ENCODE measurements at places on chromosomes 13 and 19.

- no peak for DNase-seq
These were observed 31.4 kb upstream of the MTIF3 start for GRCh38 chr13:27481766-27482165.

DNA sequence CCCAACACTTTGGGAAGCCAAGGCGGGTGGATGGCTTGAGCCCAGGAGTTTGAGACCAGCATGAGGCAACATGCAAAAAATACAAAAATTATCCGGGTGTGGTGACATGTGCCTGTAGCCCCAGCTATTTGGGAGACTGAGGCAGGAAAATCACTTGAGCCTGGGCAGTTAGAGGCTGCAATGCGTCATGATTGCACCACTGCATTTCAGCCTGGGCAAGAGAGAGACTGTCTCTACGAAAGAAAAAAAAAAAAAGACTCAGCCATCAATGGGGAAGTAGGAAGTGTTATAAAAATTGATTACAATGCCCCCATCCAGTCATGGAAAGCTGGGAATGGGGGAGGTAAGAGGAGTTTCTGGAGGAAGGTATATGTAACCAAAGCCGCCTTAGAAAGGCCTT lies 5.4 kb downstream of the TYK2 start:
- no peak for DNase-seq

DNA sequence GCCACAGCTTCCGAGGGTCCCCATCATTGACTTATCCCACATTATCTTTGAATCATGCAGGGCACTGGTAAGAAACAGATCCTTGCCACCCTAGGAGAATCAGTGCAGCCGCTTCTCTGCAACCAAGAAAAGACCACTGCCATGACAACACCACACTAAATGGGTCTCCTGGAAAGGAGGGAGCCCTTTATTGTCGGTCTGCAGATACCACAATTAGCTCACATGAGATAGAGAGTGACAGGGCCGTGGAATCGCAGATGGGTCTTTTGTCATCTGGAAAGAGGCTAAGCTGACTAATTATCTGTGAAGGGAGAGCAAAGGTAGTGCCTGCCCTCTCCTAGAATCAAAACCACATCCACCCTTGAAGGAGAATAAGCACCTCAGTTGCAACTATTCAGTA lies 178.3 kb upstream of the MYO16 start:
- no peak for DNase-seq

GRCh38 chr13:99151516-99151915 lies 49.1 kb upstream of the UBAC2 start:
- DNase-seq: no peak

DNA sequence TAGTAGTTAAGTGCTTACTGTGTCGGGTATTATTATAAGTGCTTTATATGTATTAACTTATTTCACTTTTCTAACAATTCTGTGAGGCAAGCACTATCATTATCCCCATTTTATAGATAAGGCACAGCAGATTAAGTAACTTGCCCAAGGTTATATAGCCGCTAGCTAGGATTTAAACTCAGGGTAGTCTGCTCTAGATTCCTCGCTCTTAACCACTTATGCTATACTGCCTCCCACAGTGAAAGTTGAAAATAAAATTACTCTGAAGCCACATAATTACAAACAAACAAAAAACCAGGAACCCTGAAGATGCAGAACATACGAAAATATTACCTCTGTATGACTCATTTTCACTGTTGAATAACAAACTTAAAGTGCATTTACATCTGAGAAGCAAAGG lies 3.9 kb downstream of the TEX30 start:
- no peak for DNase-seq

- no peak for DNase-seq
These were observed 37.8 kb downstream of the VSTM2B start for GRCh38 chr19:29563486-29564101.

DNA sequence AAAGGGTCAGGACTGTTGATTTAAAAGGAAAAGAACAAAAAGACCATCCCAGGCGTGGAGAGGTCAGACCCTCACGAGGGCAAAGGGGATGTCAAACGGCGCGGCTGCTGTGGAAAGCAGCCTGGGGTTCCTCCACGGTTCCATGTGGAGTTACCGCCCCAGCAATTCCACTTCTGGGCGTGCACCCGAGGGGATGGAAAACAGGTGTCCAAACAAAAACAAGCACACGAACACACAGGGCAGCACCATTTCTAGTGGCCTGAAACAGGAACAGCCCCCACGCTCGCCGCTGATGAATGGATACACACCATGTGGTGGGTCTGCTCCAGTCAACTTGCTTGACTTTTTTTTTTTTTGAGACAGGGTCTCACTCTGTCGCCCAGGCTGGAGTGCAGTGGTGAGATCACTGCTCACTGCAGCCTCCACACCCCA lies 11.2 kb downstream of the AP3D1 start:
- DNase-seq: no peak

GRCh38 chr13:64477146-64477545 lies 2753.0 kb downstream of the PCDH9 start:
- DNase-seq: no peak

- no peak for DNase-seq
These were observed 342.4 kb downstream of the KCNRG start for GRCh38 chr13:50357586-50358118.

GRCh38 chr19:49243129-49243528 lies 81.9 kb downstream of the SLC6A16 start:
- no peak for DNase-seq

DNA sequence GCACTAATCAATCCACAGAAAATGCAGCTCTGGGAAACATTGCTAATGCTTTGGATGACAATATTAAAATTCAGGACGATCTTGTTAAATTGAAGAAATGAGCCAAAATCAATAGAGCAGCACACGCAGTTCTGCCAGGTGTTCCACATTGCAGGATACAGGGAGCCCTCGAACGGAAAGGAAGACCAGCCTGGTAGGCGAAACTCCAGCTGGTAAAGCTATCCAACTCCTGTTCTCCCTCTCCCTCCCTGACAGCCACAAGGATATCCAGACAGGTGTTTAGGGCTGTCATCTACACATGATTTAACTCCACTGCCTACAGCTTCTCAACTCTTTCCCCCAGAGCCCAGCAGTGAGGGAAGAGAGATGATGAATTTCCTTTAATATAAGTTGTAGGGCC lies 67.7 kb downstream of the EPSTI1 start:
- DNase-seq: no peak

DNA sequence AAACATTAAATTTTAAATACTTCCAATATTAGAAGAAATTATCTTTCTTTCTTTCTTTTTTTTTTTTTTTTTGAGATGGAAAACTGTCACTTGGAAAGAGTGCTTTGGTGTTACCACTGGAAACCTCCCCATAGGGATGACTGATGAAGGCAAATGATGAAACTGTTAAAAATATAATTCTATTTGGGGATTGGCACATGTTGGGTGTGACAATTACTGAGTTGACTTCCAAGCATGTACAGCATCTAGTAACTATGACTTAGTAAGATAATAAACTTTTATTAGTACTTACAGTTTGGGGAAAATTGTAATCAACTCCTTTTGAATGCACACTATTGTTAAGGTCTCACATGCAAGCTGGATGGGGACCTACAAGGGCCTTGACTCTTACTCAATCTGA lies 592.5 kb downstream of the KCTD12 start:
- no peak for DNase-seq

DNA sequence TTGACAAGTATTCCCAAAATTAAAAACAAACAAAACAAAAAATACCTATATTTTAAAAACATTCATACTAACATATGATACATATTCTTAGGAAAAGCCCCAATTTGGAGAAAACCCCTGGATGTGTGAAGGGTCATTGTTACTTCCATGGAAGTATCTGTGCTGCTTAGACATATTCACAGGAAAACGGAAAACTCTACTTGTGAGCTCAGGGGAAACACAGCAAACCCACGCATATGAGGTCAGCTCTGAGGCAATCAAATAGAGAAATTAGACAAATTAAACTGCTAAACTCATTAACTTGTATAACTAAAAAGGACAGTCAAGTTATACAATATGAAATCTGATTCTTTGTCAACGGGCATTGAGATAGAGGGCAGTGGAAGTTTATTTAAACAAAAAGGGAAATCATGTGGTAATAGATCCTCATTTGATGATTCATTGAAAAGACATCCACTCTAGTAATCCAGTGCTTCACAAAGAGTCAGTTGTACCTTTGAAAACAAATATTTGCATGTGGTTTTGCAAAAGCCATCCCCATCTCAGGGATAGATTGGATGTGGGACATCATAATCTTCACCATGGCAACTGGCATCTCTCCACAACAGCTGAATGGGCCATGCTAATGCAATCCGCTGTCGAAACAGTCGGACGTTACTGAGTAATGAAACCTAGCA lies 423.4 kb downstream of the ITGBL1 start:
- no peak for DNase-seq

GRCh38 chr13:48429886-48430285 lies 17.0 kb upstream of the LPAR6 start:
- no peak for DNase-seq

Data from stimulated activated CD8-positive, alpha-beta memory T cell treated with anti-CD3 and anti-CD28 coated beads, Interleukin-2, amount 100 ng/mL, for 1 hour (primary cell).